ENCODE measurements at places on chromosomes 1 and 21. TPM values are rescaled to one million over a fixed set of nuclear protein-coding genes. Genes with fewer than 3 reads are reported as not detected.

Gene SELL
- 9.8 TPM for total RNA-seq

Gene HSD3B2
- total RNA-seq = not detected

Gene VHLL
- not detected for total RNA-seq

Gene SHE
- 18.1 TPM for total RNA-seq

GRCh38 chr1:168980656-168981055, 125.8 kb upstream of the ATP1B1 start:
- no peak for DNase-seq

DNA sequence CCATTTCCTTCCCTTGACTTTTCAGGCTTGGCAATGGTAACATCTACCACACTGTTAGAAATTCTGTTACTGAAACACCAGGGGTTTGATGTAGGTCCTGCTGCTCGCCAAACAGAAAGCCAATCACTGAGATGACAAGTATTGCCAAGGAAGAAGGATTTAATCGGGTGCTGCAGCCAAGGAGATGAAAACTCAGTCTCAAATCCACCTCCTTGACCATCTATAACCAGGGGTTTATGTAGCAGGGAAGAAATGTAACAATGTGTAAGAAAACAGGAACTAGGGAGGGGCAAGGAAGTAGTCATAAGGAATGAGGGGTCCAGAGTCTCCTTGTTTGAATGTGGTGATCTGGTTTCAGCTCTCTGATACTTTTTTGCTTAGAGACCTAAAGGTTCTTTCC, 25.4 kb downstream of the PLA2G2A start:
- DNase-seq = no peak

DNA sequence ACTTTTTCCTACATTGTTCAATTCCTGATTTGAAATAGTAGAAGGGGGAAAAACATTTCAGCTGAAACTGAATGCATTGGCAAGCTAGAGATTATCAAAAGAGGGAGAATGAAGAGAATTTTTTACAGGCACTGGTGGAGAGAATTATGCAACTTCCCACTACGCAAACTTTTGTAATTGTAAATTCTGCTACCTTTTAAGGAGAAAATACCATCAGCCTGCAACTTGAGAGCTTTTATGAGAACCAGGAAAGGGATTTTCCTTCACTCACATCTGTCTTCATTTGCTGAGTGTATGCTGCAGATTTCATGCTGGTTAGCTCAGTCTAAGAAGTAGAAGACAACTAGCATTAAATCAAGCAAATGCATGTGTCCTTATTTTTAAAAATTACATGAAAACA, 43.7 kb downstream of the ADAMTS1 start:
- no peak for DNase-seq

DNA sequence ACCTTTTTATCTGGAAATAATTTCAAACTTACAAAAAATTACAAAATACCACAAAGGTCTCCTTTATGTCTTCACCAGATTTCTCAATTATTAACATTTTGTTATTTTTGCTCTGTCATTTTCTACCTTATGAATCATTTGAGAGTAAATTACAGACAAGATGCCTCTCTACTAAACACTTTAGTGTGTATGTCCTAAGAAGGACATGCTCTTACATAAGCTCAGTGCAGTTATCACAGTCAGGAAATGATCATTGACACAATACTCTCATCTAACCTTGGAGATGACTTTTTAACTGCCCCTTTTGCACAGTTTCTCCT, 378.9 kb upstream of the RUNX1 start:
- DNase-seq = no peak

DNA sequence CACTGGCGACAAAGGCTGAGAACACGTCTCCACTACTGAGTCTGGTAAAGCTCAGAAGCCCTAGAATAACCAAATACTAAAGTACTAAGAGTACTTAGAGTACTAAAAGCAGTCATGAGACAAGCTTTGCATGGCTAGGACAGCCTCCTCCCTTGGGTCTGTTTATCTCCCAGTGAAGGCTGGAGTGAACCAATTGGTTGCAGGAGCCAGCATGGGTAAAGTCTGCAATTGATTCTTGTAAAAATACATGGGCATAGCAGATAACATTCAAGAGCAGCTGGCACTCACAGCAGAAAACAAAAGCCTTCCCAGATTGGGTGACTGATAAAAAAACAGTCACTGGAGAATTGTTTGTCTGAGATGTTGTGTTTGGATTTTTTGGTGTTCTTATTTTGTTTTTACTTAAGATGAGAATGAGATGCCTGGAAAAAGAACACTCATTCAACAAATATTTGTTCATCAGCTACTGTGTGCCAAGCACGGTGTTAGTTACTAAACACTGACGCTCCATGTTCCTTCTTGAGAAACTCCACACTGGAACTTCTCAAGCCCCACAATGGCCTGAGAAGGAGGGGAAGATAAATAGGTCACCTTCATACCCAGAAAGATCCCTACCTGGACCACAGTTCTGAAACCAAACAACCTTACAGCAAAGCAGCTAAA, 3.7 kb downstream of the IRF6 start:
- no peak for DNase-seq

DNA sequence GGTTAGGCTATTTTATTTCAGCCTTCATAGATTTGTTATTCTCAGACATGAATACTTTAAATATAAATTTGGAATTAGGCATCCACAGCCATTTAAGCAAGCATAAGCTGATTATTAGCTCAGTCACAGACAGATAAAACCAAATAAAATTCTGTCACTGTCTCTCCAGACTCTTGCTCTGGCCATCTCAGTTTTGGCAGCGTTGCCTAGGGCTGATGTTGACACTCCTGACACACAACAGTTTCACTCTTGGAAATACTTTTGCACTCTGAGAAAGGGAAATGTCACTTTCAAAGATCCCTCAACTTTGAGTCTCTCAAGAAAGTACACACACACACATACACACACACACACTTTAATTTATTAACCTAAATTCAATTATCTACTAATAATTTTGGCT, 372.7 kb downstream of the BRINP3 start:
- DNase-seq = no peak

DNA sequence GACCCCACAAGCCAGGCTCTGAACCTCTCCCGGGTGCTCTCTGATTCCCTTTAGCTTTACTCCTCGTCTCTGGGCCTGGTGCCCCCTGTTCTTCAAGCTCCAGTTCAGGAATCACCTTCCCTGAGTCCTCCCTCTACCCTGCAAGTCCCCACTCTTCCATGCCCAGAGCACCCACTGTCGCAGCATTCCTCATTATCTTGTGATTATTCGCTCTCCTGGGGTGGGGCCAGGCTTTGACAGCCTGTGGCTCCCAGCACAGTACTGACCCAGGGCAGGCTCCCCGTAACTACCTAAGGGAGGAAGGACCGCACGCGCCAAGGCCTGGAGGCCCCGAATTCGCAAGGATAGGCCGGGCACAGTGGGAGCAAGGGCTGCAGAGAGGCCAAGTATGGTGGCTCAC, 734 bp upstream of the C1orf210 start:
- peak; percentile 58 for DNase-seq

GRCh38 chr1:110065841-110066240, 4.6 kb downstream of the ALX3 start:
- DNase-seq = no peak
